ENCODE measurements at places on chromosomes 6 and 20.

DNA sequence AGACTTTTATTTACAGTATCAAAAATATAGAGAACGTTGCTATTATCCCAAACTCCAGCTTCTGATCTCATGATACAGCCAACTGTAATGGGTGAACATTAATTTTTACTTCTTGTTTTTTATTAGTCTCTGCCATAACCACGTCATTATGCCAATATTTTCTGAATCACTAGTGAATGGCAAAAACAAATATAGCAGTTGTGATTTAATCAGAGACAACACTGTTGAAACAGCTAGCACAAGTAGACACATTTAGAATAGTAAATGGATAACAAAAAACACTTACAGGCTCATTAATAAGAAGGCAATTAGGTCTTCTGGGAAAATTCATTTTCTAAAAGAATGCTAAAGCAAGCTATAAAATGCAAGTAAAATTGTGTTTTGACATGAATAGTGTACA lies 8.1 kb downstream of the PTPRK start:
- DNase-seq, result no peak

DNA sequence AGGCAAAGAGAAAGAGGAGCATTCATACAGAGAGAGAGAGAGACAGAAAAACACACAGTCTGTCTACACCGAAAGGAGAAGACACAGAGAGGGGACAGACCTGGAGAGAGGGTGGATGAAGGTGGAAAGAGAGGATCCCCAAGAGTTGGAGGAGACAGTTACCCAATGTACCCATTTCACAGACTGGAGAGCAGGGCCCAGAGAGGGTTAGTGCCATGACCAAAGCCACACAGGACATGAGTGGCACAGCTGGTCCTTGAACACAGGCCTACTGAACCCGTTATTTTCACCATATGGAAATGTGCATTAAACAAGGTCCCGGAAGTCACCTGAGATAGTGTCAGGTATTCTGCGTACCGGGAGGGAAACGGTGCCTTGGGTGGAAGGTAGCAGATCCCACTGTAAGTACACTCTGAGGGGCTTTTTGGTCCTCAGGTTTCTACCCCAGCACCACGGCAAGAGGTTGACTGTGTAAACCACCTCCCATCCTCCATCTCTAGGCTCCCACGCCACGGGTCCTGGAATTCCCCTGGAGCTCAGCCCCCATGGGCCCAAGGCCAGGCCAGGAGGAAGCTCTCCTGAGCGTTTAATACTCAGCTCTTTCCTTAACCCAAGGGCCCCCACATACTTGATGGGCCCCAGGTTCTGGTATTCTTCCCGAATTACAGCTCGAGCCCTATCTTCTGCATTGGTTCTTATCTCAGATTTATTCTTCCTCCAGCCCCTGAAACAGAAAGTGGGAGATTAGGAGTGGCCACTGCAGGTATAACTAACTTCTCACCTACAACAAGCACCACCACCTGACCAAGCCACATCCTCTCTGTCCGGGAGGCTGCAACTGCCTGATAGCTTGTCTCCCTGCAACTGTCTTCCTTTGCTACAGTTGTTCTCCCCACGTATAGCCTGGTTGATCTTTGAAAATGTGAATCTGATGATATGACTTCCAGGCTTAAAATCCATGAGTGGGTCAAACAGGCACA lies 38.4 kb upstream of the OCSTAMP start:
- no peak for DNase-seq

GRCh38 chr6:130282234-130282995 lies 59.7 kb upstream of the SAMD3 start:
- DNase-seq, result no peak

DNA sequence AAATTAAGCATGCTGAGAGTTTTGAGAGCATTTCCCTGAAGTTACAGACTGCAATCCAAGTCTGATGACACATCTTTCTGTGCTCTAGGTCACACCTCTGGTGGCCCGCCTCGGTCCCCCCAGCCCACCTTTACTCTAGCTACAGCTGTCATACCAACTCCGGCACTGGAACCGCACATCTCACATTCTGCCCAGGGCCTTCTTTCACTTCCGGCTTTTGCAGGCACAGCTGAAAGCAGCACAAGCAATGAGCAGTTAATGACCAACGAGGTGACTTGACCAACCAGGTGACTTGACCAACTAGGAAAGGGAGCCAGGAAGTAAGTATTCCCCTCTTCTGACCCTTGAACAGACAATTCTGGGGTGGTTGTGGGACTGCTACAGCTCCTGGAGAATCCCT lies 88.6 kb upstream of the MOCS1 start:
- no peak for DNase-seq

- DNase-seq, result no peak
These were observed 363.5 kb downstream of the SYNE1 start for GRCh38 chr6:152273638-152274037.

GRCh38 chr6:44067173-44068139 lies 59.8 kb downstream of the MRPL14 start:
- no peak for DNase-seq

GRCh38 chr6:100226811-100227210 lies 232.8 kb upstream of the MCHR2 start:
- DNase-seq, result no peak

- no peak for DNase-seq
These were observed 15.6 kb upstream of the MAPRE1 start for GRCh38 chr20:32804022-32804715.

- no peak for DNase-seq
These were observed 44.3 kb downstream of the ADGRB3 start for GRCh38 chr6:68679399-68679798.

DNA sequence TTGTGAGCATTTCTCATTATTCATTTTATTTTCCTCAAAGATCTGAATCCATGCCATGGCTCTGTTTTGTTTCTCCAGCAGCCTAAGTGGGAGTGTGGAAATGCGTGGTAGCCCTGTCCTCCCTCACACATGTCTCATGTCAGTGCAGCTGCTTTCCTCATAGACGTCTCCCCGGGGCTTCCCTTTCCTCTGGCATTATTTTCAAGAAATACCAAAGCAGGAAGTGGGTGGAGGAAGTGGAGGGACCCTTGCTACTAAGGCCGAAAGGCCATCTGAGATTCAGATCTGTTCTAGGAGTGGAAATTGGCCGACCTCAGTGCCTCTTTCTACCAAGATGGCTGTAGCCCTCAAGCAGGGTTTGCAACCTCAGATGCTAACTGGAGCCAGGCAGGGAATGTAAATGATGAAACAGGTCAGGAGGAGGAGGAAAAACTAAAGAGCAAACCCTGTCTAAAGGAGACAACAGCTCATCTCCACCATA lies 420.9 kb upstream of the PLCB4 start:
- DNase-seq, result no peak

DNA sequence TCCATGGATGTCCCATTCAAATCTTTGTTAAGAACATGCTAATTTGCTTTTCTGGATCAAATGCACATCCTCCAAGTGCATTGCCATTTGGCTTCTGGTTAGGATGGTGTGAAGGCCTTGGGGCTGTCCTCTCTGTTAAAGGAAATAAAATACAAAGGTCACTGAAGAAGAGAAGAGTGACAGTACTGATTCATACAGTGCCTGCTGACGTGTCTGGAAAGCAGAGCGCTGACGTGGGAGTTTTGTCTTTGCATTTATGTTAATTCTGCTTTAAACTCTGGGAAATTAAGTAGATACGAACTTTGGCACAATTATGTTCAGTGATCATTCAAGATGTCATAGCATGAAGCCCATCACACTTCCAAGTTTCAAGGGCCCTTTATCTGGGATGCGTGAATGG lies 33.2 kb downstream of the SYNDIG1 start:
- no peak for DNase-seq

- no peak for DNase-seq
These were observed 34.5 kb upstream of the RREB1 start for GRCh38 chr6:7073082-7073820.

DNA sequence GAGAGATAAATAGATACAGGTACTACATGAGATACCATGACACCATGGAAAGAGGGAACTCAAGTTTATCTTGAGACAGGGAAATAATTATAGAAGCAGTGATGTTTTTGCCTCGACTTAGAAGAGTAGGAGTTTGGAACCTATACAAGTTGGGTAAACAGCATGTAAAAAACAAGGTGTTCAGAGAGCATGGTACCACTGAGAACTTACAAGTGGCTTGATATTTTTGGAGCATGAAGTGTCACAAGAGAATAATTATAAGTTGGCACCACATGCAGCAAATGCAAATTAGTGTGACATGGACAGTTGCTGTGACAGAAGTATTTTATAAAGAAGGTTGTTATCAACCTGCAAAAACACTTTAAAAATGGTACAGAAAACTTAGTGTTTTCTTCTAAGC lies 47.1 kb upstream of the SCAF8 start:
- DNase-seq, result no peak

GRCh38 chr6:129785756-129786135 lies 75.4 kb downstream of the TMEM244 start:
- no peak for DNase-seq

- DNase-seq, result no peak
These were observed 22.1 kb downstream of the BACH2 start for GRCh38 chr6:90274451-90275030.

GRCh38 chr20:35506872-35507638 lies 22.4 kb downstream of the C20orf173 start:
- no peak for DNase-seq

DNA sequence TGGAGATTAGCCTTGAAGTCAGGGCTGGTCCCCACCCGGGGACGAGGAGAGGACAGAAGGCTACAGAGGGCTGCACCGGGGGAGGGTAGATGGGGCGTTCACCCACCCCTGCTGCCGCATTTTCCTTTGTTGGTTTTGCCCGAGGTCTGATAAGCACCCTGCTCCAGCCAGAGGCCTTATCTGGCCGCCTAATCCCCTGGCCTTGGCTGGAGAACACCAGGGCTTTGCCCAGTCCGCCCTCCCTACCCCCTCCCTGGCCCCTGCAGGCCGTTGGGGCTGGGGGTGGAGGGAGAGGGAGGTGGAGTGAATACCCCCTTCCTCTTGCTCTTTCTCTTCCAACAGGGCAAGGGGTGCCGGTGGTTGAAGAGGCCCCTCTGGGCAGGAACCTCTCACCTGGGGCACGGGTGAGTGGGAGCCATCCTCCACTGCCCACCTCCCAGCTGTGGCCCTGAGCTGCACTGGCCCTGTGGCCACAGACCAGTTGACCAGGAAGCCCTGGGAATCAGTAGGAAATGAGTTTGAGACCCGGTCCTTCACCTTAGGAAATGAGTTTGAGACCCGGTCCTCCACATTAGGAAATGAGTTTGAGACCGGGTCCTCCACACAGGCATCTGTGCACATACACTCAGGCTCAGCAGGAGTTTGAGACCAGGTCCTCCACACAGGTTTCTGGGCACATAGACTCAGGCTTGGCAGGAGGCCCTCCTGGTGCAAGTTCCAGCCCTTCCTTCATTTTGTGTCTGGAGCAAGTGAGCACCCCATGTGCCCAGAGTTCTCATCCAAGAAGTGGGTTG lies 12.0 kb upstream of the GATA5 start:
- DNase-seq, result no peak

DNA sequence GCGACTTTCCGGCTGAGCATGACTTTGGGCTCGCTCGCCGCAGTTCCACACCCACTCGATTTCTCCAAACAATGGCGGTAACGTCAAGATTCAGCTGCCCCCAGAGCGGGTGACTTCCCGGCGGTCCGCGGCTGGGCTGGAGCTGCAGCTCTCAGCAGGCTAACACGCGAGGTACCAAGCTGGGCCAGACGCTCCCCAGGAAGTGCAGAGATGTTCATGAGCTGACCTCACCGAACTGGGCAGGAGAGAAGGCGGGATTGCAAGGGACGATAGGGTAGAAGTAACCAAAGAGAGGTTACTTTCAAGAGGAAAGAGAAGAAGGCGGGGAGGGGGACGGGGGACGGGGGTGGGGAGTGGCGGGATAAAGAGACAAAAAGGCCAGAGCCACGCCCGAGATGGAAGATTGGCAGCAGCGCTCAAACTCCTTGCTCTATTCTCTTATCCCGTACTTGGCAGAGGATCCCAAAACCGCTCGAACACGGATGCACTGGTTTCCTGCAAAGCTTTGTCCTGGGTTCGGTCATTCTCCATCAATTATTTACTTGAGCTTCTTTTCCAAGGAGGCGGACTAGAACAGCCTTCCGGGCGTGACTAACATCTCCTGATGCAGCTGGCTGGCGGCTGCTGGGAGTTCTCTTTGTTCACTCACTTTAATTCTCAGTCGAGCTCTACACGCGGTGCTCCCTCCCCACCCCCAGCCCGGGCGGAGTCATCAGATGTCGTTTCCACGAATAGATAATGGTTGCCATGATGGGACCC lies at the start of gene MTCL3:
Gene MTCL3 (minus strand): TSS at position 626 of the 759 bp plus-strand sequence.
- peak; percentile 92 for DNase-seq

GRCh38 chr6:4673861-4674260 lies 102.3 kb upstream of the CDYL start:
- DNase-seq, result no peak

GRCh38 chr6:108841377-108841855 lies 6.8 kb upstream of the ARMC2 start:
- DNase-seq, result no peak

DNA sequence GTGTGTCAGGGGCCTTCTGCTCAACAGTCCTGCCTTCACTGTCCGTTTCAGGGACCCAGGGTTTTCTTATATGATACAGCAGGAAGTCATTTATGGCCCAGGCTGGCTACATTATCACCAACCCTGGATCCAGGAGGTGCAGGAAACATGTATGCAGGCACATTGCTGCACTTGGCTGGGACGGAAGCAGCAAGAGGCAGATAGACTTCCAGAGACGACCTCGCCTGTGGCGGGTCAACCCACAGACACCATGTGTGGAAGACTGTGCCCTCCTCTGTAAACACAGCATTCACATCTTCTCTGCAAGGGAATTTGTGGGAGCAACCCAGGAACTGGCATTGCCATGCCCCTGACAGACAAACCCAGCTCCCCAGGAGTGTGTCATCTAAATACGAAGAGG lies 43.7 kb downstream of the TBC1D7 start:
- no peak for DNase-seq

DNA sequence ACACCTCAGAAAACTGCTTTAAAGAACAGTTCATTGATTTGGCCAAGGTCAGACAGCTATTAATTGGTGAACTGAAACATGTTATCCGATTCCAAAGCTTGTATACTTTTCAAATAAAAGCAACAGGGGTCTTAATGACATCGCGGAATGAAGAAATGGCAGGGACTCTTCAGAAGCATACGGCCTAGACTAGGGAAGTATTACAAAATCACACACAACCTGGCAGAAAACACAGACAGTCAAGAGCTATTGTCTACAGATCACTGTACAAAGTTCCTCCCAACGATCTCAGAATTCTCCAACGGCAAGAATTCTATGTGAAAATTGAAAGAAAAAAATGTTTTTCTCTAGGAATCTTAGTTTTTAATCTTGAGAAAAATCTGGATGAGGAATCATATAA lies 105.5 kb downstream of the PTPRK start:
- DNase-seq, result no peak

GRCh38 chr6:13762611-13763441 lies 51.2 kb upstream of the RANBP9 start:
- DNase-seq, result no peak

- no peak for DNase-seq
These were observed 584.8 kb downstream of the HDGFL1 start for GRCh38 chr6:23154159-23154558.

GRCh38 chr6:61679625-61680024 lies 606.4 kb downstream of the KHDRBS2 start:
- no peak for DNase-seq

Data from posterior cingulate gyrus (tissue), 11 donors.